ENCODE measurements at places on chromosomes 12 and 14. TPM values are rescaled to one million over a fixed set of nuclear protein-coding genes. Genes with fewer than 3 reads are reported as not detected.

The DEGS2 gene
- total RNA-seq: 0.07 TPM

The TTC9 gene
- 0.37 TPM for total RNA-seq

The SERPINA9 gene
- not detected for total RNA-seq

The RPGRIP1 gene
- not detected for total RNA-seq

The FGF23 gene
- not detected for total RNA-seq

The FAM90A1 gene
- total RNA-seq: not detected

The CLEC9A gene
- total RNA-seq: not detected

The ACVRL1 gene
- not detected for total RNA-seq

The KCTD10 gene
- total RNA-seq: 44.9 TPM

The GUCY2C gene
- not detected for total RNA-seq

The CCDC197 gene
- not detected for total RNA-seq

The RPS6KL1 gene
- 12.3 TPM for total RNA-seq

The NTN4 gene
- 96.4 TPM for total RNA-seq

The PPFIA2 gene
- total RNA-seq: 2.2 TPM

The EFCAB11 gene
- 11.1 TPM for total RNA-seq

The NPFF gene
- total RNA-seq: not detected

The PIANP gene
- not detected for total RNA-seq

The BDKRB2 gene
- total RNA-seq: 1.4 TPM

The GYS2 gene
- 0.29 TPM for total RNA-seq

The CLEC4C gene
- total RNA-seq: not detected

The SERPINA4 gene
- not detected for total RNA-seq

The SYCP3 gene
- total RNA-seq: not detected
